ENCODE measurements at places on chromosomes 12 and 14. TPM values are rescaled to one million over a fixed set of nuclear protein-coding genes. Genes with fewer than 3 reads are reported as not detected.

SVOP gene
- total RNA-seq = not detected

SSPN gene
- 4.0 TPM for total RNA-seq

ZNF605 gene
- total RNA-seq = 12.8 TPM

CLECL1 gene
- not detected for total RNA-seq

TAMALIN gene
- total RNA-seq = 4.4 TPM

COCH gene
- 76.2 TPM for total RNA-seq

IGFBP6 gene
- 32.5 TPM for total RNA-seq

KRT1 gene
- not detected for total RNA-seq

TMEM121 gene
- 0.29 TPM for total RNA-seq

SELPLG gene
- not detected for total RNA-seq
